ENCODE measurements at places on chromosomes 2 and 18.

- no peak for DNase-seq
These were observed 4.6 kb upstream of the C18orf63 start for GRCh38 chr18:74311000-74311399.

DNA sequence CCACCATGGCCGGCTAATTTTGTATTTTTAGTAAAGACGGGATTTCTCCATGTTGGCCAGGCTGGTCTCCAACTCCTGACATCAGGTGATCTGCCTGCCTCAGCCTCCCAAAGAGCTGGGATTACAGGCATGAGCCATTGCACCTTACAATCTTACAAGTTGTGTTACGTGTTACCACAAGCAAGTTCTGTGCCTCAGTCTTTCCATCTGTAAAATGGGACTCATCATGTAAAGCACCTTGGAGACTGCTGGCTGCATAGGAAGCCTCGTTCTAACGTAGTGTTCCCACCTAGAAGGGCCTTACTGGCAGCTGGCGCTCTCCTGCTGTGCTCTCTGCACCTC, 10.0 kb downstream of the DNAJB2 start:
- no peak for DNase-seq

DNA sequence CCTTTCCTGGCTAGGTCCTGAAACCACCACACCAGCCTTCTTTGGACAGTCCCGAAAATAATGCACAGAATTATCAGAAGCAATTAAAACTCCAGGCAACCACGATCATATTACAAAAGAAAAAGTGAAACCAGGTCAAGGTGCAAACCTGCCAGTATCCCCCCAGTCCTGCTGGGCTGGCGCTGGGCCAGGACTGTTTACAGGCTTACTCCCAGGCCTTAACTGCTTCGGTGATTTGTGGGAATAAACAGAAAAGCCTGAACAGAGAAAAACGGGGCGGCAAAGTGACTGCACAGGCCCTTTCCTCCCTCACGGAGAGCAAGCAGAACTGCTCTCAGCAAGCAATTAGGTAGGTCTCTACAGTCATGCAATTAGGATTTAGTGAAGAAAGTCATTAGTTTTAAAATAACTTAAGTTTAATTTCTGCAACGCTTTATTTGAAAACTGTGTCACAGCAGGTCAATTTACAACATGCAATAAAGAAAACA, 1.3 kb downstream of the HDAC4 start:
- no peak for DNase-seq

GRCh38 chr2:53182601-53183000, 585.0 kb upstream of the CHAC2 start:
- DNase-seq, result no peak

- peak; percentile 36 for DNase-seq
These were observed 95.5 kb downstream of the THNSL2 start for GRCh38 chr2:88265352-88266303.

GRCh38 chr18:48934415-48934722, 16.4 kb downstream of the SMAD7 start:
- no peak for DNase-seq

DNA sequence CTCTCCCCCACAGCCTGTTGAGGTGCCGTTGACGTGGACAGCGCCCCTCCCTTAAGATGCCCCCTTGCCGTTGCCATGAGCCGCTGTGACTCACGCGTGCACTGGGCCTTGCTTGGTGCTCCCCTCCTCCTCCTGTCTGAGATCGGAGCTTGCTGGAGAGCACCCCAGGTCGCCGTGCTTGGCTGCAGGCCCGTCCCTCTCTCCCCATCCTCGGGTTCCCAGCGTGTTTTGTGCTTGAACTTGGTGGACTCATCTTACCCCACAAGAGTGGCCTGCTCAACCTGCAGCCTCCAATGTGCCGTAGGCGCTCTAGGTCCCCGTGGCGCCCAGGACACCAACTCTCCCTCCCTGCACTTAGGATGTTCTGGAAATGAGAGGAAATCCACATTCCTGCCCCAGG, 39.9 kb downstream of the GBX2 start:
- no peak for DNase-seq

DNA sequence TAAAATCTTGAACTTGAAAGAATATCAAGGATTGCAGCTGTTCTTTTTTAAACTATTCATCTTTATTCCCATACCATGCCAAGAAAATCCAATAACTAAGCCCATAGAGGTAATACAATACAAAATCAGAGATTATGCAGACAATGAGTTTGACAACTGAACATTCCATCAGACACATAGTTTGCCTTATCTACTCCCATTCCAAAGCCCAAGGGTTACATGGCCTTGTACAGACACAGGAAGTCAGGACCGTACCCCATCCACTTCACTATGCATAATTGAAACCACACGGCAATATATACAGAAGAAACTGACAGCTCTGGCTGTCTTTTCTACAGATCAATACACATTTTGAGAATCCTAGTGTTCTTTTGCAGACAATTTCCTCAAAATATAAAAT, 181.3 kb downstream of the TMX3 start:
- DNase-seq, result no peak

DNA sequence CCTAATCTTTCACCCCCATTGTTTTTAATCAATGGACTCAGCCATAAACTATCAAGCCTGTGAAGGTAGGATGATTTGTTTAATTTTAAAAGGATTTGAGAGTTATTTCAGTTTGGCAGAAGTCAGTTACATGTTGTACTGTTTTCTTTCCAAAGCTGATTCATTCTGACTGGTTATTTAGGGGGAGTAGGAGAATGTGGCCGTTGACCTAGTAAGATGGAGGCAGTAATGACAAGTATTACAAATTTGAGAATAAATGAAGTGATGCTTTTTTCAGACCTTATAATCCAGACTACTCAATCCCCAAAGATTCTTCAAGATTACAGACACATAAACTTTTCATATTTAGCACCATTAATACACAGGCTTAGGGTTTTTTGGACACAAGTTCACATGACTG, 4.3 kb downstream of the EPHA4 start:
- DNase-seq, result no peak

- peak; percentile 43 for DNase-seq
These were observed 16.6 kb upstream of the CCNYL1 start for GRCh38 chr2:207694811-207695281.

GRCh38 chr18:43587538-43588153, 310.4 kb upstream of the SYT4 start:
- DNase-seq, result peak; percentile 40

DNA sequence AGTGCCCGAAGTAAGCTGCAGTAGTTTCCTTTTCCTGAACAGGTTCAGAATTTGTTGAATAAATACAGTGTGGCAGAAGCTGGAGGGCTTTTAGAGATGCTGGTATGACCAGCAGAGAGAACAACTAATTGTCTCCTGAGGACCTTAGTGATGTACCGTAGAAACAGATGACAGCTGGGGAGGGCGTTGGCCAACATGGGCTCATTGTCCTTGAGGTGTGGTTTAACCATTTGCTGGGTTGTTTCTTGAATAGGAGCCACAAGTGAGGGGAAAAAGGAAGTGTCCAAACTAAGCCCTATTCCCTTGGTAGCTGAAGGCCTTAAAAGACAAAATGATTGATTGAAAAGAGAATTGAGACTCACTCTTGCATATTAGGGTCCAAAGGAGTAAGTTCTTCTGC, 11.7 kb upstream of the FAM228A start:
- no peak for DNase-seq

GRCh38 chr2:238257786-238258700, 18.2 kb upstream of the HES6 start:
- no peak for DNase-seq

GRCh38 chr2:239601201-239601851, 200.5 kb upstream of the HDAC4 start:
- DNase-seq, result no peak

DNA sequence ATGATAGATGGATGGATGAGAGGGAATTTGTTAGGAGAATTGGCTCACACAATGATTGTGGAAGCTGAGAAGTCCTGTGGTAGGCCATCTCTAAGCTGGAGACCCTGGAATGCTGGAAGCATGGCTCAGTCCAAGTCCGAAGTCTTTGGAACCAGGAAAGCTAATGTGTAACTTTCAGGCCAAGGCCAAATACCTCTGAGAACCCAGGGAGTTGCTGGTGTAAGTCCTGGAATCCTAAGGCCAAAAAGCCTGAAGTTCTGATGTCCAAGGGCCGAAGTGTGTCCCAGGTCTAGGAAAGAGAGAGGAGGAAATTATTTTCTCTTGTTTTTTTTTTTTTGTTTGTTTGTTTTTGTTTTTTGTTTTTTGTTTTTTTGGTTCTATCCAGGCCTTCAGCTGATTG, 492.2 kb upstream of the GCFC2 start:
- no peak for DNase-seq

DNA sequence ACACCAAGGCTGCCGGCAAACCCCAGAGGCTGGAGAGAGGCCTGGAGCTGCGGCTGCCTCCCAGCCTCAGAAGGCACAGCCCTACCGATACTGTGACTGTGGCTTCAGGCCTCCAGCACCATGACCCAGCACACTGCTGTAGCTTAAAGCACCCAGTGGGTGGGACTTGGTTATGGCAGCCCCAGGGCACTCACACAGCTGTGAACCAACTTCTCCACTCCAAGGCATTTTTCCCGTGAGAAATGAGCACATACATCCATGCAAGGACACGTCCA, 199.5 kb downstream of the NDUFA10 start:
- no peak for DNase-seq

DNA sequence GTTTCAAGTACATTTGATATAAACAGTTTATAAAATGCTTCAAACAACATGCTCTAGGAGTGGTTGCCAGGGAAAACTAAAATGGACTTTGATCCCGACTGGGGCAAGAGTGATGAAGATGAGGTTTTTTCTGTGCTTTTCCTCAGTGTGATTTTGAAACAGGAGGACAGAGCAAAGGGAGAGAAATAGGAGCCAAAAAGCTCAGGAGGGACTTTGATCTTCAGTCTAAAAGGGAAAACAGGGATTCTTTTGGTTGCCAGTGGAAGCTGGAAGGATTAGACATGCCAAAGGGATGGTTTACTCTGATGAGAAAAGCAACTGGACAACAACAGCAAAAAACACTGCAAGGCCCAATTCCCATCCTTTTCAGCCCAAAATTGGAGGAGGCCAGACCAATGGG, 95.5 kb downstream of the LTBP1 start:
- no peak for DNase-seq

DNA sequence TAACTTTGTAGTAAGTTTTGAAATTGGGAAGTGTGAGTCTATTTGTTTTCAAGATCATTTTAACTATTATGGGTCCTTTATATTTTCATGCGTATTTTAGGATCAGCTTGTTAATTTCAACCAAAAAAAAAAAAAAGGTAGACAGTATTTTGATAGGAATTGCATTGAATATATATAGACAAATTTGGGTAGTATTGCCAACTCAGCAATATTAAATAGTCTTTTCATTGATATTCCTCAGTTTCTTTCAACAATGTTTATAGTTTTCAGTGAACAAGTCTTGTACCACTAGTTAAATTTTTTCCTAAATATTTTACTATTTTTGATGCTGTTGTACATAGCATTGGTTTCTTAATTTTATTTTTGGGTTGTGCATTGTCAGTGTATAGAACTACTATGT, 149.9 kb downstream of the TAF4B start:
- no peak for DNase-seq

- DNase-seq, result no peak
These were observed 355.5 kb downstream of the EPHA4 start for GRCh38 chr2:221216636-221217035.

DNA sequence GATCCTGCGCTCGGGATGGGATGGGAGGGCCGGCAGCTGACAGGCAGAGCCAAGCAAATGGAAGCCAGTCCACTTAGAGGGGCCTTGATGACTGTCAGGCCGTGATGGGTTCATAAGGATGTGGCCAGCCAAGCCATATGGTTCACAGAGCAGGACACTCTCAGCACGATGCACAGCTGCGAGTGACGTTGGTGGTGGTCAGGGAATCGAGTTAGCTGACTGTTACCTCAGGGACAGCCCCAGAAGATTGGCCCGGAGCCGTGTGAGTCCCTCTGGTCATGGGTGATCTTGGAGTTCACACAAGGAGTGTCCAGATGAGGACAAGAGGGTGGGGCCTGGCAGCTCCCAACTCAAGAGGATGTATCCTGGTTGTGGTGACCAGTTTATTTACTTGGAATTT, 70.2 kb downstream of the TPGS2 start:
- peak; percentile 32 for DNase-seq

DNA sequence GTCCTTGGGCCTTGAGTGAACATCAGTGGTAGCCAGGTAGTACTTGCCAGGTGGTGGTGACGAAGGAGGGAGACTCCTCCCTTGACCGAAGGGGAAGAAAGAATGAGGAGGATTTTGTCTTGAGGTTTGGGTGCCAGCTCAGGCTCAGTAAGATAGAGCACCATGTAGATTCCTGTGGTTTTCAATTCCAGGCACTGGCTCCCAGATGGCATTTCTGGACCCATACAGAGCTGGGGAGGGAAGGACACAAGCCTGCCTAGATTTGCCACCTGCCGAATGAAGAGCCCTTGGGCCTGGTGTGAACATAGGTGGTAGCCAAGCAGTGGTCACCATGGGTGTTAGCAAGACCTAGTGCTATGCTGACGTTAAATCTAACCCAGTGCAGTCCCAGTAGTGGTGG, 108.8 kb upstream of the UBE2E3 start:
- no peak for DNase-seq

DNA sequence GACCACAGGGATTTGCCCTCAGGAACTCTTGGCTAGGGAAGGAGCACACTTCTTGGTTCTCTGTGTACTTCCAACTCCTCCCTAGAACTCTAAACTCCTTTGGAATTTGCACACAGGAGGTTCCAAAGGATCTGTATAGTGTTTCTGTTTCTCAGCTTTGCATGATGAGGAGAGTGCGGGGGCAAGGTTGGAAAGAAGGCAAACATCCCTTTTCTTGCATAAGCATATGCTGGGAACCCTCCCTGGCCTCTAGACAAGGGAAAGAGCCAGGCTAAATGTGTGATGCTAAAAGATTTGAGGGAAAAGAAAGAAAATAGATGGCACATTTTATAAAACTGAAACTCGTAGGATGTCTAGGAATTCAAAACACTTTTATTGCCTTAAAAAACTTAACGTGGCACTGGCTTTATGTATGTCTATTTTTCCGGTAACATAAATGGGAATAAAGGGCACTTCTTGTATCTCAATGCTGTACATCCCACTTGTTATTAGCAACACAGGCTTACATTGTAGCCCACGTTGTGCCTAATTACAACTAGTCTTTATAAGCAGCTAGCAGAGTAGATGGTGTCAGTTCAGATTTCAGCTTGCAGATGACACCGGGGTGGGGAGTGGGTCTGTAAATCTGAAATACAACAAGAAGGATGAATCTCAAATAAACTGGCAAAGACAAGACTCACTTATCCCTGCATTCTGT, 165.8 kb downstream of the GPD2 start:
- DNase-seq, result no peak

All from AG08395 (cell line).